Endodermal cell (in vitro differentiated cells): ENCODE measurements at places on chromosomes 16 and 17. TPM values are rescaled to one million over a fixed set of nuclear protein-coding genes. Genes with fewer than 3 reads are reported as not detected.
A peak's percentile ranks its signal among the peaks of the same experiment; 100 is the strongest.

- no peak for DNase-seq
Measured at GRCh38 chr16:67464565-67464964, 16.4 kb downstream of the ATP6V0D1 start.

GRCh38 chr16:23968176-23968575 lies 132.4 kb downstream of the PRKCB start:
- DNase-seq = no peak

The CSH2 gene
- 0.54 and 0.57 TPM in 2 replicates for total RNA-seq

The KLHL10 gene
- total RNA-seq = not detected in 2 replicates

- DNase-seq = no peak
Measured at GRCh38 chr17:81083125-81083765, 48.3 kb downstream of the BAIAP2 start.

The PGS1 gene
- 41.5 to 68.8 TPM (median 58.2 TPM) in 3 replicates for total RNA-seq

DNA sequence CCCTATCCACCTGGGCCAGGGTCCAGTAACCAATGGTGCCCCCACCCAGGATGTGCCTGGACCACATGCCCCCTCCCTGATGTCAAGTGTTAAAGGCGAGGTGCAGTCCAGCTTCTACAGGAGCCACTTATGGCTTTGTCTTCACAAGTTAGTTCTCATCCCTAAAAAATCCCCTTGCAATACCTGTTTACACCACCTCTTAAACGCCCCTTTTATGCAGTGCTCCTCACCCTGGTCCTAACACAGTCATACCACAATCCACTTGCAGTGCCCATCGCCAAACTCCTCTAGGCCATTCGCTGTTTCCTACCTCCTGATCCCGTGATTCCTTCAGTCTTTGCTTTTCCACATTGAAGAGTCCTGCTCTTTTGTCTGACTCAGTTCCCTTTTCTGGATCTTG lies 7.1 kb downstream of the GLYR1 start:
- DNase-seq = no peak

The GOSR2 gene
- 63.9 to 66.3 TPM (median 65.5 TPM) in 3 replicates for total RNA-seq

The CEMP1 gene
- total RNA-seq = 0.24 to 1.5 TPM (median 0.57 TPM) in 3 replicates

DNA sequence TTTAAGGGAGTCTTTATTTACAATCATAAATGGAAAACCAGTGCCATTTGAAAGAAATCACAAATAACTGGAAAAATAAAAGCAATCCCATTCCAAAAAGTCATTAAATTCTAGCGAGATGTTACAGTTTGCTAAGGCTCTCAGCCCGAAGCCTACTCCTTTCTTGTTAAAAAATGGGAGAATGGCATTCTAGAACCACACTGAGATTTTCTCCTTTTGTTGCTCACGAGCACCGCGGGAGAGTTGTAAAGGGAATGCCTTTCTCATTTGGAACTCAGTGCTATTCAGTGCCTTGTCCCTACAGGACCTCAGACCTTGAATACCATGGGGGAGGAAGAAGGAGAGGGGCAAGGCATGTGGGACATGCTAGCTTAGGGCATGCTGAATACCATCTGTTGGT lies 36.3 kb downstream of the GDE1 start:
- DNase-seq = no peak

GRCh38 chr17:58381124-58382035 lies 29.4 kb upstream of the SUPT4H1 start:
- no peak for DNase-seq

DNA sequence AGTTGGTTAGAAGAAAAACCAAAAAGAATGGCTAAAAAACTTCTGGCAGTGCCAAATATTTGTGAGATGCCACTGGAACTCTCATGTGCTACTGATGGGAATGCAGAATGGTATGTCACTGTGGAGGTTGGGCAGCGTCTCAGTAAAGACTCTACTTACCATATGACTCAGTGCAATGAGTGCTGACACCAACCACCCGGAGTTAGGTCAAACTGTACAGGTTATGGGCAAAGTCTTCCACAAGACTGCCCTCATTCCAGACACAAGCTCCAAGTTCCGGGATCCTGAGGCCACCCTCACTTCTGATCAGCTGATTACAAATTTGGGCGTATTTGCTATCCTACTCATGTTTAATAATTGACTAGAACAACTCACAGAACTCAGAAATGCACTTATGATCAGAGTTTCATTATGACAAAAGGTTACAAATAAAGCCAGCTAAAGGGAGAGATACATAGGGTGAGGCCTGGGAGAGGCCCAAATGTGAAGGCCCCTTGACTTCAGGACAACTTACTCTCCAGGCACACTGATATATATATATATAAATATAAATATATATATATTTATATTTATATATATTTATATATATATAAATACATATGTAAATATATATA lies 114.9 kb downstream of the TRIM37 start:
- DNase-seq = no peak

The HSBP1 gene
- total RNA-seq = 229 to 260 TPM (median 236 TPM) in 3 replicates

DNA sequence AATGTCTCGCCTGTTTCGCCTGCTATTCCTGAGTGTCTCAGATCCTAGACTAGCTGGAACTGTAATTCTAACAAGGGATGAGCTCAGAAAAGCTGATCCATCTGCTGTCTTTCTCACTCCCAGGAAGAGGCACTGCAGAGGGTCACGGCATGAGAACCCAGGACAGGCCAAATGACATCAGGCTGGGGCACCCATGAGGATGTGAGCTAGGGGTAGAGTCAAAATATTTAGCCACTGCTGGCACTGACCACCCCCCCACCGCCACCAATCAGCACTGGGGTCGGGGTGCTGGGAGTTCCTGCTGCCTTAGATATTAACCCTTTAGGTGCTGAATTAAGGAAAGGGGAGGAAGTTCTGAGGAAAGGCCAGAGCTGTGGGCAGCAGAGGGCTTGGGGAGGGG lies 112.4 kb downstream of the IRX3 start:
- peak; percentile 67 for DNase-seq

The NME3 gene
- total RNA-seq = 66.3 and 73.6 TPM in 2 replicates

The CA5A gene
- total RNA-seq = not detected in 3 replicates

The PDILT gene
- total RNA-seq = not detected in 2 replicates

GRCh38 chr16:68935008-68935407 lies 91.7 kb downstream of the TANGO6 start:
- DNase-seq = no peak
